ENCODE measurements at places on chromosomes 2 and 18.

GRCh38 chr18:69935319-69936190 is 12.1 kb downstream of the CD226 start:
- no peak for DNase-seq

DNA sequence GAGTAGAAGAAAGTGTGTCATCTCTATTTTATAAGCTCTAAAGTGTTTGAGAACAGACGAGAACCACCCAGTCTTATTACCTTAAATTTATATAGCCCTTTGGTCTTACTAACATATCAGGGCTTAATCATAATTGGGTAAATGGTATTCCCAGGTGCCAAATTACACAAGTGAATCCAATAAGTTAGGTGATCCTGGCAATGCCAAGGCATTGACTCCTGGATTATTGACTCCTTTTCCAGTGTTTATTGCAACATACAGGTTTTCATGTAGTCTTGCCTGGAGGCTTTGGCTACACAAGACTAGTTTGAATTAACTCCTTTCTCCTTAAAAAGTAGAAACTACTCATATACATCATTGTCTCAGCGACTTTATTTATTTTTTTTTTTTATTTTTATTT is 59.7 kb upstream of the MAPRE2 start:
- DNase-seq: no peak

DNA sequence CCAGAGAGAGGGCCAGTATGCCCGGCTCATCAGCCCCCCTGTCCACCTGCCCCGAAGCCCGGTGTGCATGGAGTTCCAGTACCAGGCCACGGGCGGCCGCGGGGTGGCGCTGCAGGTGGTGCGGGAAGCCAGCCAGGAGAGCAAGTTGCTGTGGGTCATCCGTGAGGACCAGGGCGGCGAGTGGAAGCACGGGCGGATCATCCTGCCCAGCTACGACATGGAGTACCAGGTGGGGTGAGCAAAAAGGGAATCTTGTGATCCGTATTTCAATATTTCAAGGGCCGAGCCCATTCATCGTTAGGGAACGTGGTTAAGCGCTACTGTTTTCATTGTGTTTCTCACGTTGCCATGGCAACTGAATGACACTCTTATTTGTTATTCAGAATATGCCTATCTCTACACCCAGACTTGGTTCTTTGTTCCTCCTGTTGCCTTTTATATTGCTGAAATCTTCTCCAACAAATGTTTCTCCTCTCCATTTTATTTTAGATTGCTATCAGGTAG is 81.5 kb downstream of the NRP2 start:
- DNase-seq: no peak

GRCh38 chr2:29066271-29066860 is 8.0 kb downstream of the PCARE start:
- DNase-seq: no peak

DNA sequence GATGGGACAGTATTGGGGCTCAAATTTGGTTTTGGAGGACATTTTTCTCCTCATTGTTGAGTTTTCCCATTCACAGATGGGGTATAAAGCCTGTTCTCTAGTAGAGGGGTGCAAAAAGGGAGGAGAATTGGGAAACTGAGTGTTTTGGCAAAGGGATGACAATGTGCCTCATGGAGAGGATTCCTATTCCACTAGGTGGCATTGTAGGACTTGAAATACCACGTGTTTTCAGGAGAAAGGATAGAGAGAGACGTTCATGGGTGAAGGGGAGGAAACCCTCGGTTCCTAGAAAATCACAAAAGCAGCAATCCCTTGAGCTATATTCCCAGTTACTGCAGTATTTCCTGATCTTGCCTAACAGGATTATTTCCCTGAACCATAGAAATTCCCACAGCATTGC is 113.7 kb upstream of the SRD5A2 start:
- peak; percentile 21 for DNase-seq

- no peak for DNase-seq
Measured at GRCh38 chr18:36153203-36153602, 23.5 kb downstream of the ELP2 start.

DNA sequence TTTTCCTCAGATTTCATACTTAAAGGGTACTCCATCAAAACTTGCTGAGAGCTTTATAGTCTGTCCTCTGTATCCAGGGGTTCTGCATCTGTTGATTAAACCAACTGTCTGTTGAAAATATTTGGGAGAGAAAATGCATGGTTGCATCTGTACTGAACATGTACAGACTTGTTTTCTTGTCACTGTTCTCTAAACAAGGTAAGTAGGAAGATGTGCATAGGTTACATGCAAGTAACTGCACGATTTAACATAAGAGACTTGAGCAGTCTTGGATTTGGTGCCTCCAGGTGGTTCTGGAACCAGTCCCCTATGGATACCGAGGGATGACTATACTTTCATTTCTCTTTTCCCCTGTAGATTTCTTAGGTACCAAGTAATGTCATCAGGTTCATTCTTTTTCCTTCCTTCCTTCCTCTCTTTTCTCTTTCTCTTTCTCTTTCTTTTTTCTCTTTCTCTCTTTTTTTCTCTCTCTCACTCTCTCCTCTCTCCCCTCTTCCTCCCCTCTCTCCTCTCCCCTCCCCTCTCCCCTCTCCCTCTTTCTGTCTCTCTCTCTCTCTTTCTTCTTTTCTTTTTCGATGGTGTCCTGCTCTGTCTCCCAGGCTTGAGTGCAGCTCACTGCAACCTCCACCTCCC is 23.2 kb downstream of the ADNP2 start:
- no peak for DNase-seq

GRCh38 chr2:19899985-19900930 is 1.5 kb downstream of the TTC32 start:
- no peak for DNase-seq

DNA sequence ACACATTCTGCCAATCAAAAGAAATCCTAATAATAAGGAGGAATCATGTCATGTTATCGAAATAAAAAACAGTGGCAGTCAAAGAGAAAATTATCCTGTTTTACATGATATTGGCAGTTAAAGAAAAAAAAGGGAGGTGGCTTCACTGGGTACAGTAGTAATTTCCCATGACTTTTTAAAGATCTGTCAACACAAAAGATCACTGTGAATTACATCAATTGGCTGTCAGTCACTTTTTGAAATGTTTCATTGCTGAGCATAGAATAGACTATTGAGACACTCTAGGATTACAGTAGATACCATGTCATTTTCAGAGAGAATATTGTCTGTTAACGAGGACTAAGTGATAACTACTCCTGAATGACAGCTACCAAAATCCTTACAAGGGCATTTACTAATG is 335.7 kb upstream of the CYP26B1 start:
- DNase-seq: no peak

GRCh38 chr18:61714421-61714820 is 178.4 kb downstream of the RNF152 start:
- DNase-seq: no peak

DNA sequence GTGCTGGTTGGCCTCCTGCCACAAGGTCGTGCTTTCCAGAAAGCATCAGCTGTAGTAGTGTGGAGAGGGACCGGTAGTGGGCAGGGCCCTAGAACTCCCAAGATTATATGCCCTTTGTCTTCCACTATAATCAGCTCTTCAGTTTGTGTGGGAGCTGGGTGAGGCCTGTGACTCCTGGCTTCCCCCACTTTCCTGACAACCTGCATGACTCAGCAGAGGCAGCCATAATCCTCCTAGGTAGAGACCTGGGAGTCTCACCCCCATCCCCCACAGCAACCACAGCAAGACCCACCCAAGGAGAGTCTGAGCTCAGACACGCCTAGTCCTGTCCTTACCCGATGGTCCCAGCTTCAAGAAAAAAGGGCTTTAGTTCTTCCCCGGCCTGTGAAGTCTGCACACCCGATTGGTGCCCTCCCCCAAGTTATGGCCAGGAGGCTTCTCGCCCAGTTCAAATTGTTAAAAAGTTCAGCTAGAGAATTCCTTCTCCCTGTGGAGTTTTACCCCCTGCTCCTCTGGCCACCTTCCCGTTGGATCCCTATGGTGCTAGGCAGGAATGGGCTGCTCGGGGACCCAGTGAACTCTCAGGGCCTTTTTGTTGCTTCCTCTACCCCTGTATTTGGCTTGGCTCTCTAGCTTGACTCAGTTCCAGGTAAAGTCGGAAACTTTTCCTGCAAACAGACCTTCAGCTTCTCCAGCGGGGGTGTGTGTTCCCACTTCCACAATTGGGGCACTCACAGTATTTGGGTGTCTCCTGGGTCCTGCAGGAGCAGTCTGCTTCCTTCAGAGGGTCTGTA is 57.8 kb upstream of the FAM237A start:
- DNase-seq: no peak

GRCh38 chr2:44560941-44561340 is 199.2 kb downstream of the CAMKMT start:
- no peak for DNase-seq
